ENCODE measurements at places on chromosomes 1 and 21.

- no peak for DNase-seq
Observed at GRCh38 chr1:173934440-173934839, 17.3 kb upstream of the SERPINC1 start.

DNA sequence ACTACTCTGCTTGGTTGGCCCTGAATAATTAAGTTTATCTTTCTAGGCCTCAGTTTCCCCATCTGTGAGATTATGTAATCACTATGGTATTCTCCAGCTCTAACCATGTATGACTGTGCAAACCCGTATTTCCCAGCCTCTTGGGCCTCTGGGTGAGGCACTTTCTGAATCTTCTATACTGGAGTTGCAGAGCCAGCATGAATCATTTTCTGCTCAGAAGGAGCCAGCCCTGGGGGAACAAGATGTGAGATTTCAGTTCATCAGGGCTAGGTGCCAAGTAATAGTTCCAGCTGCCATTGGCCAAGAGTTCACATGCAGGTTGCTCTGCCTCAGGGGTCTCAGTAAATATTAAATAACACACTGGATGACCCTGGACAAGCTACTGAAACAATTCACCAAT lies 47.7 kb upstream of the USP24 start:
- DNase-seq, result no peak

GRCh38 chr1:167425482-167425881 lies 92.8 kb downstream of the CD247 start:
- no peak for DNase-seq

DNA sequence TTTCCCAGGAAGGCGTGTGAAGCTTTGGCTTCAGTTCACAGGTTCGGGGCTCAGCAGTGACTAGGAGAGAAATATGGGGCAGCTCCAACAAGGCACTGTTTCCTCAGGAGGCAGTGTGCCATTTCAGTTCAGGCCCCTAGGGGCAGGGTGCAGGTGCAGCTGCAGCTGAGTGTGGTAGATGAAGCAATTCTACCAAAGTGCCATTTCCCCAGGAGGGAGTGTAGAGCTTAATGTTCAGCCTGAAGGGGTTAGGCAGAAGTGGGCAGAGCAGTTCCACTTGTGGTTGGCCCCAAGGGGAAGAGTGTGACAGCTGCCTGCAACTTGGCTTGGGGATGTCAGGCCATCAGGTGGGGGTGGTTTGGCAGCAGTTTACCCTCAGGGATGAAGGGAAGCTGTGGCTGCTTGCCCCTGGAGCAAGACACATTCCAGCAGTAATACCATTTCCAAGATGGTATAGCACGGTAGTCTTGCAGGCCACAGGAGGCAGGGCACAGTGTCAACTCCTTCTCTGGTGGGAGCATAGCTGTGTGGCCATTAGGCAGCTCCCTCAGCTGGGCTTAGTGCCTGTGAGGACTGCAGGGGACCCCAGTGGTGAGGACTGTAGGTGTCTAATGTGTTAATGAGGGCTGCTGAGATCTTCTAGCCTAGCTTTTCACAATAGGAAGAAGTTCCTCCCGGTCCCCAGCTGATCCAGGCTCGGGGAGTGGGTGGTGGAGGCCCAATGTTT lies 34.7 kb downstream of the RGSL1 start:
- no peak for DNase-seq

- DNase-seq, result no peak
Observed at GRCh38 chr21:36034211-36034913, 26.0 kb downstream of the SETD4 start.

- no peak for DNase-seq
Observed at GRCh38 chr1:189212606-189213005, 1265.1 kb downstream of the BRINP3 start.

- DNase-seq, result no peak
Observed at GRCh38 chr1:46423574-46424240, 29.6 kb downstream of the FAAH start.

DNA sequence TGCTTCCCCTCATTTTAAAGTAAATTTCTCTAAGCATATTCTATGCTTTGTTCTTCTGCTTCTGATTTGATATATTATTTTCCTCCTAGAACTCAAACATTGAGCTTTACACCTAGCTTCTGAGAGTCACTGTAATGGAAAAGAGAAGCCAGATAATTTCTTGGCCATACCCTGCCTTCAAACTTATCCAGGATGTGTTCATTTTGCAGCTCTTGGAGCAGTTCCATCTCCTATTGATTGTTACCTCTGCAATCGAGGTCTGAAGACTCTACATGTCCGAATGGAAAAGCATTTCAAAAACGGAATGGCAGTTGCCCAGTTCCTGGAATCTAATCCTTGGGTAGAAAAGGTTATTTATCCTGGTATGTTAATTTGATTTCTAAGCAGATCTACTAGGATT lies 20.8 kb downstream of the CTH start:
- DNase-seq, result no peak

DNA sequence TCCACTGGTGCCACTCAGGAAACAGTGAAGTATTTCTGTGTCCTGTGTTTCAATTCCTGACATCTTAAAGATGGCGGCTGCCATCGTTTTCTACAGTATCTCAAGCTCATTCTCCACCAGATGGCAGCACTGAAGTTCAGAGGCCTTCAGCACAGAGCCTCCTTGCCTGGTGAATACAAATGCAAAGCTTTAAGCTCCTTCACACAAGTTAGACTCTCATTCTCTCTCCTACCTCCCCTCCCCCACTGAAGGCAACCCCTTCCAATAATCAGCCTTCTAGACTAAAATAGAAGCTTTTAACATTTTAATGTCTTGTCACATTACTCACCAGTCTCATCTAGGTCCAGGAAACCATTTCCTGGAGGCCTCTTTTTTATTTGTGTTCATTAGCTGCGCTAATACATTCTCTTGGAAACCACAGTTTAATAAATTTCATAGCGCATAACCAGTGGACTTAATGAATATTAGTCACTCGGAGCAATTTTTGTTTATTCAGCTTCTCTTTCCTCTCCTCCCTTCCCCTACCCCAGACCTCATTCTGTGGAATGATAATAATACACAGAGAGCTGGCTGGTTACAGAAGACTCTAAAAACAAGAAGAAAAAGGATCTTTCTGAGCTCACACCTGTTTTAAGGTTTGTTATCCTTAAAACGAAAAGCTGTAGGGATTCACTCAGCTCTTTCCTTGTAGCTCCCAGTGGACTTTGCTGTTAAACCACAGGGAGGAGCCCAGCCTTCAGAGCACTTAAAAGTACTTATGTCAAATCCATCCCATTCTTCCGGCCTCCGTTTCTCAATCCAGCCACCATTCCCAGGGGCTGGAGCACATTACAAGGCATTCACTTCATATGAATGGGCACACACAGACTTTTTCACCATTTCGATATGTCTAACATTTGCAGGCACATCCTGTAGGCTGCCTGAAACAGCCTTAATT lies 384.9 kb downstream of the HLX start:
- DNase-seq, result peak; percentile 76

GRCh38 chr1:164712131-164713036 lies 153.4 kb downstream of the PBX1 start:
- DNase-seq, result no peak

GRCh38 chr21:15480160-15480559 lies 249.6 kb upstream of the USP25 start:
- no peak for DNase-seq

DNA sequence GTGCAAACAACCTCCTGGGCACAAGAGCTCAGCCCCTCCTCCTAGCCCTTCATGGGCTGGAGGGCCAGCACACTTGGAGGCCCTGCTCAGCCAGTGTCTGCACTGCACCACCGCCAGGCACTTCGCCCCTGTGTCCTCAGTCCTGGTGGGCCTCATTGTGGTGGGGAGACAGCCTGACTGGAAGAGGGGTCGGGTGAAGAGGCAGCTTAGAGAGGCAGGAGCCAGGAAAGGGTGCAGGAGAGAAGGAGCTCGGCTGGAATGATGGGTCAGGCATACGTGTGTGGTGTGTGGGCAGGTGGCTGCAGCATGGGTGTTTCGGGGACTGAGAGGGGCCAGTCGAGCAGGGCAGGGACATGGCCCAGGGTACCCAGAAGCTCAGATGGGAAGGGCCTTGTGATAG lies 4.1 kb downstream of the WNT3A start:
- no peak for DNase-seq

DNA sequence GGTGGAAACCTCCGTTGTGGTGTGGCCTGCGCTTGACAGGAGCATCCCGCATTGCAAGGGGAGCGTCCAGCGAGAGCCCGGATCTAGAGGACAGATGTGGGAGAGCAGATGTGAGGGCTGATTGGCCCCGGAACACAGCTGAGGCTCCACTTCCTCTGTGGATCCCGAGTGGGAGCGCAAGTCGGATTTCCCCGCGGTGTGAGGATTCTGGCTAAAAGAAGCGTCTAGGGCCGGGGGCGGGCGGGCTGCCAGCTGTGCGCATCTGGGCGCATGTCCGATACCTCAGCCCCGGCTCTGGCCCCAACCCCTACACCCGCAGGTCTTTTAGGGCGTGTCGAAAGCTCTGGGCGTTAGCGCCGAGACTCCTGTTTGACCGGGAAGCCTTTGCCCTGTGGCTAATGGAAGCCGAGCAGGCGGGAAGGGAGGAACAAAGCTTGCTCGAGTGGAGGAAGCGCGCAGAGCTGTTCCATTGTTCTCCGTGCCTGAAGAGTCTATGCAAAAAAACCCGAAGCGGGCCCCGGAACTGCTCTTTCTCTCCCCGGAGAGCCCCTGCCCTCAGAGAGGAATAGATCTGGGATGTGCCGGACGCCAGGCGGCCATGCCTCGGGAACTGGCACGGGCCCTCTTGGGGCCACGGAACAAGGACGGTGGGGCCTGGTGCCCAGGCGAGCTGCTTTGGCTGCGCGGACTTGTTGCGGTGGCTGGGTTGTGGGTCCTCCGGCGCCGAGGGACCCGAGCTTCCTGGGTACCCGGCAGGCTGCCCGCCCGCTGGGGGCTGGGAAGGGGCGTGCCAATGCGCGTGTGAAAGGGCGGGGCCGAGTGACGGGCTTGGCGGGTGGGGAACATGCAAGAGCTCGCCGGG lies 111.1 kb downstream of the NAV1 start:
- DNase-seq, result peak; percentile 84

GRCh38 chr1:12678350-12678749 lies 34.5 kb downstream of the AADACL4 start:
- no peak for DNase-seq

Data from suppressor macrophage treated with lipopolysaccharide for 1 hour (primary cell).